Motor neuron (in vitro differentiated cells): ENCODE measurements at places on chromosomes 12 and 14.

GRCh38 chr12:116980083-116980482, 69.3 kb downstream of the FBXW8 start:
- ATAC-seq = no peak

DNA sequence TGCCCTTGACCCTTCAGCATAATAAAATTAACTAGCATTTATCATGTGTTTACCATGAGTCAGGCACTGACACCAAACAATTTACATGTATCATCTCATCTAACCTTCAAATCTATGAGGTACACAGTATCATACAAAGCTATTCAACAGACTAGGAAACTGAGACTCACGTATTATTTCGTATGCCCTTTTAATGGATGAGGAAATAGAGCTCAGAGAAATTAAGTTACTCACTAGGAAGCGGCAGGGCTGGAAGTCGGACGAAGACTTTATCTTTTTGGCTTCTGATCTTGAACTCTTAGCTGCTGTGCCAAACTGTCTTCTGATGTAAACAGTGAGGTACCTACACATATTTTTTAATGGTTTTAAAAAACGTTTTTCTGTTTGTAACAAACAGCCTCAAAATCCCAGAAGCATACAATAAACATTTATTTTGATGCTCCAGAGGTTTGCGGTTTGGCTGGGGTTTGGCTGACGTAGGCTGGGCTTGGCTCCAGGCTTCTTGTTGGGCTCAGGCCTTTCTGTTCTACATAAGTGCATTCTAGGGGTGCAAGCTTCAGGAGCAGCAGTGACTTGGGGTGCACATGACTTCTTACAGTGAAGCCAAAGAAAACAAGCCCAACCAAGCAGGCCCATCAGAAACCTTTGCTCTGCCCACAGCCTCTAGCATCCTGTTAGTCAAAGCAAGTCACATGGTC, 184.7 kb downstream of the TBX5 start:
- no peak for ATAC-seq

- peak; percentile 94 for ATAC-seq
These were observed 12.9 kb upstream of the MCRS1 start for GRCh38 chr12:49580572-49581535.

DNA sequence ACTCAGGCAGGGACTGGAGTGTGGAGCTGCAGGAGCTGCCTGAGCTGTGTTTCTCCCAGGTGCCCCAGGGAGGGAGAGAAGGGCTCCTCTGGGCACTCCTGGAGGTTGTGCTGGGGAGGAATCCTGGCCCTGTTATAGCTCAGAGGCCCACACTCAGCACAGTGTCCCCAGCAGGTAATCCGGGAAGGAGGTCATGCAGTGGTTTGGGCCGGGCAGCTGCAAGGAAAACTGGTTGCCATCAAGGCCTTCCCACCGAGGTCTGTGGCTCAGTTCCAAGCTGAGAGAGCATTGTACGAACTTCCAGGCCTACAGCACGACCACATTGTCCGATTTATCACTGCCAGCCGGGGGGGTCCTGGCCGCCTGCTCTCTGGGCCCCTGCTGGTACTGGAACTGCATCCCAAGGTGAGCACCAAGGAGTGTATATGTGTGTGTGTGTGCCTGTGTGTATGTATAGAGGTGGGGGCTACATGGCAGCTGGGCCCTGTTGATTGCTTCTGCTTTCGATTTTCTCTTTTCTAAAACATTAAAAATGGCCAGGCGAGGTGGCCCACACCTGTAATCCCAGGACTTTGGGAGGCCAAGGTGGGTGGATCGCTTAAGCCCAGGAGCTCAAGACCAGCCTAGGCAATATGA, 2.0 kb downstream of the AMHR2 start:
- ATAC-seq = no peak

DNA sequence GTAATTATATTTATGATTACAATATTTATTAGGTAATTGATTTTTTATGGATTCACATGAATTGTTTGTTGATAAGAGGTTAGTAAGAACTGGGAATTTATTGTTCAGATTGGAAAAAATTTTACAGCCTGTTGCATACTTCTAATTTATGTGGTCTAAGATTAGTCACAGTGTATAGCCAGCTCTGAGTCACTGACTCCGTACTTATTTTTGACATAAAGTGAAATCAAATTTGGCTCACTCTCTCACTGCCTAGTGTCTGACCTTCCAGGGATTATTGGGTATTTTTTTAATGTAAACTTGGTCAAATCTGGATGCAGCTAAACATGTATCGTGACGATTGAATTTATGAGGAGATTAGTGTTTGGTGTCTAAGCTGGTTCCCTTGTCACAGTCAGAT, 109.3 kb downstream of the PTPRQ start:
- no peak for ATAC-seq
